SW 1271 (cell line): ENCODE measurements at places on chromosomes 7 and 10.

GRCh38 chr10:4844864-4845263 lies 18.9 kb downstream of the AKR1E2 start:
- no peak for DNase-seq

DNA sequence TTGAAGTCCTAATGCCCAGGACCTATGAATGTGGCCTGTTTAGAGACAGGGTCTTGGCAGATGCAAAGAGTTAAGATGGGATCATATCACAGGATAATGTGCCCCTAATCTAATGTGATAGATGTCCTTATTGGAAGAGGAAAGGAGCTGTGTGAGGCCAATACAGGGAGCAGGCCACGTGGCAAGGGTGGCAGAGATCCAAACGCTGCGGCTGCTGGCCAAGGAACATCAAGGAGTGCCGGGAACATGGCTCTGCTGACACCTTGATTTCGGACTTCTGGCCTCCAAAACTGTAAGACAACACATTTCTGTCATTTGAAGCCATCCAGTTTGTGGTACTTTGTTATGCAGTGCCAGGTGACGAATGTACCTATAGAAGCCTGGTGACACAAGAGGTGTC lies 37.7 kb upstream of the EZH2 start:
- no peak for DNase-seq

DNA sequence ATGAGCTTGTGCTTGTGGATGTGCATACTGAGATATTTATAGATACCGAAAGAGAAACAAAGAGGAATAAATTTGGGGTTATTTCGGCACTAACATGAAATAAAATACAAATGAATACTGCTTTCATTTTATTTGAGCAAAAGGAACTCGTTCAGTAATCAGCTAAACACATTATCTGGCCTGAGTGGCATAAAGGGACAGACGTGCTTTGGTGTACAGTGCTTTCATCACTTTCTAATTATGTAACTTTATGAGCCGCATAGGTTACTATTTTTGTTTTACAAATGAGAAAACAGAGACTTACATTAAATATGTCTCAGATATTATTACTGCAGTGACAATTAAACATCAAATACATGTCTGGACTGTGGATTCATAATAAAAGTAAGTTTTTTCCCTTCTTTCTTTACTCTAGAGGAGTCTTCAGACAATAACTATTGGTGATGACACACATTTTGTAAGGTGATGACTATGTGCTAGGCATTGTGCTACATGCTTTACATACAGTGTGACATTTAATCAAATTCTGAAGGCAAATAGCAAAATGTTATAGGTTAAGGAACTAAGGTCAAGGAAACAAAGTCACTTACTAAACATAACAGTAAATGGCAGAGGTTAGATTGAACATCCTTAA lies 503.3 kb downstream of the SORCS1 start:
- DNase-seq: no peak

DNA sequence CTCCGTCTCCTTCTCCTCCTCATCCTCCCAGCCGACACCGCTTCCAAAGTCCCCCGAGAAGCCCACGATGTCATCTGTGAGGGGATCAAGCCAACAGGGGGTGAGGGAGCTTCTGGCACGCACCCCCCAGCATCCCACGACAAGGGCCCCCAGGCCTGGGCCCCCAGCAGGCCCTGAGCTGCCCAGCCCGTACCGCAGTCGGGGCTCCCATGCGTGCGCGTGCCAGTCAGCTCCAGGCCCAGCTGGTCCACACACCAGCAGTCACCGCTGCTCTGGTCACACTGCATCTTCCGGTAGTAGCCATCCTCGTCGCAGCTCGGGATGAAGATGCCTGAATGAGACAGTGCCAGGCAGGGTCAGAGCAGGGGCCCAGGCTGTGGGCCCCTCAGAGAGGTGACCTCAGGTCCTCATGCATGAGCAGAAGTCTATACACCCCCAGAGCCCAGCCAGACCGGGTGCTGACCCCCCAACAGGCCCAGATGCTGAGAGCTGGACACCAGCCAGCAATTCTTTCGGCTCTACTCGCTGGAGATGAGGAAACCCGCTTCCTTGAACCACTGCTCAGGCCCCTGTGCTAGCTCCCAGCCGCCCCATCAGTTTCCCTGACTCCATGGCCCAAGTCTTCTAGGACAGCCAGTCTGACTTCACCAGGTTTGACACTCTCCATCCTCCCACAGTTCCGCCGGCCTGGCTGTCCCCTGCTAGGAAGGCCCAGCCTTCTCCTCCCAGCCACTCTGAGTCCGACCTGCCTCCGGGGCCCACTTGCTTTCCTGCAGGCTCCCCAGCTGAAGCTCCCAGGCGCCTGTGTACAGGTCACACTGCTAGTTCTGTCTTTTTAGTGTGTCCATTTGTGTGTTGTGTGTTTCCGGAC lies 25.3 kb downstream of the SPOCK2 start:
- no peak for DNase-seq

- DNase-seq: no peak
These were observed 451.7 kb downstream of the IPMK start for GRCh38 chr10:57815949-57816348.

GRCh38 chr7:105387508-105388355 lies 989 bp downstream of the SRPK2 start:
- DNase-seq: no peak

DNA sequence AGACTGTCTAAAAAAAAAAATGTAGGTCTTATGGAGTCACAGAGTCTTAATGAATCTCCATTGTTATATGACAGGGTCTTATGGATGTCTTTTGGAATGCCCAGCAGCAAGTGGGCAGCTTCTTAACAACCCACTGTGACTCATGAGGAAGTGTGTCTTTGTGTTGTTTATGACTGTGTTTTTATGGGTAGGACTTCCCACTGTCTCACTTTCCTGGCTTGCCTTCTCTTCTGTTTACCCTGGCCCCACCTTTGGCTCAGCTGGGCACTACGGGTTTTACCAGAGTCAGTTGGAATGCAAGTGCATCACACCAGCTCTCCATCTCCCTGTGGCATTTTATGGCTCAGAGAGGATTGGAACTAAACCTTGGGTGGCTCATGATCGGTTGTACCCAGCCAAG lies 580.5 kb downstream of the AUTS2 start:
- DNase-seq: no peak

GRCh38 chr10:69499726-69500689 lies 48.7 kb downstream of the TSPAN15 start:
- no peak for DNase-seq

DNA sequence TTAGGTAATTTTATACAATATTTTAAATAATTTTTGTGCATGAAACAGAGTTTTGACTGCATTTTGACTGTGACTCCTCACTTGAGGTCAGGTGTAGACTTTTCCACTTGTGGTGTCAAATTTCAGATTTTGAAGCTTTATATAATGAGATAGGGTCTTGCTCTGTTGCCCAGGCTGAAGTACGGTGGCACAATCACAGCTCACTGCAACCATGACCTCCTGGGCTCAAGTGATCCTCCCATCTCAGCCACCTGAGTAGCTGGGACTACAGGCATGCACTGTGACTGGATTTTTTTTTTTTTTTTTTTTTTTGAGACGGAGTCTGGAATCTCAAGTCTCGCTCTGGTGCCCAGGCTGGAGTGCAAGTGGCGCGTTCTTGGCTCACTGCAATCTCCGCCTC lies 74.9 kb downstream of the TCF7L2 start:
- DNase-seq: no peak

DNA sequence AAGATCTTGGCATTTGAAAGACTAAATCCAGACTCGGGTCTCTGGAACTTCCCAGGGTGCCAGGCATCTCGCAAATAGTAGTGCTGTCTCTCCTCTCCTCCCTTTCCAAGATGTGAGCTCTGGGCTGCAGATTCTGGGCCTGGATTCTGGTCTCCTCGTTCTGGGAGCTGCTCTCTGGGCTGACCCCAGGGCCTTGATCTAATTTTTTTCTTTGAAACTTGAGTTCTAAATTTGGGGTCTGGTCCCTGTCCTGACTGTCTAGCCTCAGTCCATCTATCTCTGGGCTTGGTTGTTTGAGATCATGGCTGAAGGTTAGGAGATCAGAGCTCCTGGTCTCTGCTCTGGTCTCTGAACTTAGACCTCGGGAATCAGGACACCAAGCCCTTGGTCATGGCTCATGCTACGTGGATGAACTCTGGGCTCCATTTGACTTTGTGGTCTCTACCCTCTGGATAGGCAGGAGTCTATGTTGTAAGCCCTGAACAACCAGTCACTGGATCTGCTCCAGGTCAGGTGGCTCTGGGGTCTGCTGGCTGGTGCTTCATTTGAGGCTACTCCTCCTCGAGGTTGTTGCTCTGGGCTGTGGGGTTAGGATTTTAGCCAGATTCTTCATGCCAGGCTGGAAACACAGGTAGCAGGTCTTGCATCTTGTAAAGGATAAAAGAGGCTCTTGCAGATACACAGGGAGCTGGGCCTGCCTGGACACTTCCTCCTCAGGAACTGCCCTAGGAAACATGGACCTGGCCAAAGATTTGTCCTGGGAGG lies 8.0 kb upstream of the MBL2 start:
- no peak for DNase-seq

- DNase-seq: peak; percentile 33
These were observed 23.4 kb downstream of the ATOH7 start for GRCh38 chr10:68208424-68209042.

GRCh38 chr10:127720142-127720541 lies 16.8 kb upstream of the FOXI2 start:
- no peak for DNase-seq

GRCh38 chr10:75654171-75654771 lies 222.8 kb downstream of the LRMDA start:
- no peak for DNase-seq

GRCh38 chr7:33516568-33516967 lies 387.2 kb downstream of the BBS9 start:
- no peak for DNase-seq

GRCh38 chr10:100878291-100878910 lies 34.4 kb upstream of the SLF2 start:
- peak; percentile 45 for DNase-seq

- DNase-seq: no peak
These were observed 52.0 kb downstream of the STK32C start for GRCh38 chr10:132255489-132256344.

DNA sequence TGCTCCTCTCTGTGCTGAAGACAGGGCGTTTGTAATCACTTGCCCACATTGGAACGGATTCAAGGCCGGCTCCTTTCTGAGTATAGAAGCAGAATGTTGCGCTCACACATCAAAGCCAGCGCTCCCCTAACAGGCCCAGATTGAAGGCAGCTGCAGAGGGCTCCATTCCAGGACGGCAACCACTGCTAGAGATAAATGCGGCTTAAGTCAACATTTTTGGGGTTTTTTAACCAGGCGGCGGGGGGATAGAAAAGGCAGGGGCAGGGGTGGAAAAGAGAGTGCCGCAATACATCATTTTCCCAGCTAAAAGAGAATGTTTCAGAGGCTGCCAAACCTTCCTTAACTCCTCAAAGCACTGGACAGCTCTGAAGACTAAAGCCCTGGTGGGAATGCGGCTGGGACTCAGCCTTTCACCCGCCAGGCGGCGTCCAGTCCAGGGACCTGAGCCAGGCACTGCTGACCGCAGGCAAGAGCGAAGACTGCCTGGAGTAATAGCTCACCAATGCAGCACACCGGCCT lies 189.6 kb downstream of the TNS3 start:
- DNase-seq: no peak

DNA sequence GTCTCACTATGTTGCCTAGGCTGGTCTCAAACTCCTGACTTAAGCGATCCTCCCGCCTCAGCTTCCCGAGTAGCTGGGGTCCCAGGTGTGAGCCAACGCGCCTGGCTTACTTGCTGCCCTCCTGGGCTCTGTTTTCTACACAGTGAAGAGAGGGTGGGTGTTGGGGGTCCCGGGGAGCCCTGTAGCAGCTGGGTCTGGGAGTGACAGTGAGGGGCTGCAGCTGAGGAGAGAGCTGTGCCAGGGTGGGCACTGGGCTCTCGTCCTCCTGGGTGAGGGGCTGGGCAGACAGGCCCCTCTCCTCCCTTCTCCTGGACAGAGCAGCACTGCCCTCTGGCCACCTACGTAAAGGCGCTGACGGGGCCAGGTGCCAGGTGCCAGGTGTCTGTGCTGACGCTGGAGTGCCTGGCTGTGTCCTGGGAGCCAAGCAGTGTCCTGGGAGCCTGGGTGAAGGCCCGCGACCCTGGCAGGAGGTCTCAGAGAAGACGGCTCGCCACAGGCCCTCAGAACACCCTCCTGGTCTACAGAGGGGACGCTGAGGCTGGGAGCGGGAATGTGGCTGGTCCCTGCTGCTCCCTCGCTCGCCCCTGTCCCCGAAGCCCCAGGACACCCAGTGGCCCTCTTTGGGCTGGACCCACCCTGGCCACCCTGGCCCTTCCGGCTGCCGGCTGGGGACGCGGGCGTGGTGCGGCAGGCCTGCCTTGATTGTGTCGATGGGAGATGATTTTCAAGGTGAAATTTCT lies 35.6 kb downstream of the UNCX start:
- no peak for DNase-seq

DNA sequence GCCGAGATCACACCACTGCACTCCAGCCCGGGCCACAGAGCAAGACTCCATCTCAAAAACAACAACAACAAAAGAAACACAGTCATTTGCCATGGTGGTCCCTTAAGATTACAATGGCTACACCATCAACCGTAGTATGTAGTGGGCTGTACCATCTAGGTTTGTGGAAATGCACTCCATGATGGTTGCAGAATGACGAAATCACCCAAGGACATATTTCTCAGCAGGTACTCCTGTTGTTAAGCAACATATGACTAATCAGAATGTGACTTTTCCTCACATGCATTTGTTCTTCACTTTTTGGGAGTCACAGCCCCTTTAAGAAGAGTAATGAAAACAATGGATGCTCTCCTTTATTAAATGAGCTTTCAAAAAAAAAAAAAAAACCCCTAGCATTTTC lies 11.0 kb downstream of the SVIL start:
- no peak for DNase-seq

GRCh38 chr10:97383159-97383558 lies 18.0 kb downstream of the RRP12 start:
- no peak for DNase-seq
